ENCODE measurements at places on chromosomes 2 and 18.
A peak's percentile ranks its signal among the peaks of the same experiment; 100 is the strongest.

- H3K4me1 ChIP-seq, result peaks cover 20% of the 10 kb centered on the region
- H3K36me3 ChIP-seq, result peaks cover 6% of the 10 kb centered on the region
- no peak overlapping the region for H3K27ac ChIP-seq
- no peaks in the 10 kb centered on the region for H3K27me3 ChIP-seq
- H3K4me3 ChIP-seq, result no peak overlapping the region
Measured at GRCh38 chr18:79477711-79478483, 82.2 kb downstream of the NFATC1 start.

GRCh38 chr18:66271962-66272361 lies 331.9 kb downstream of the CDH19 start:
- DNase-seq, result no peak
- no peaks in the 10 kb centered on the region for H3K36me3 ChIP-seq
- no peaks in the 10 kb centered on the region for H3K27me3 ChIP-seq
- no peak overlapping the region for H3K4me3 ChIP-seq
- no peaks in the 10 kb centered on the region for H3K4me1 ChIP-seq
- H3K27ac ChIP-seq, result no peak overlapping the region

GRCh38 chr18:25434745-25435144 lies 82.8 kb upstream of the ZNF521 start:
- DNase-seq, result no peak
- H3K27ac ChIP-seq, result no peak overlapping the region
- H3K4me1 ChIP-seq, result no peaks in the 10 kb centered on the region
- no peak overlapping the region for H3K4me3 ChIP-seq

DNA sequence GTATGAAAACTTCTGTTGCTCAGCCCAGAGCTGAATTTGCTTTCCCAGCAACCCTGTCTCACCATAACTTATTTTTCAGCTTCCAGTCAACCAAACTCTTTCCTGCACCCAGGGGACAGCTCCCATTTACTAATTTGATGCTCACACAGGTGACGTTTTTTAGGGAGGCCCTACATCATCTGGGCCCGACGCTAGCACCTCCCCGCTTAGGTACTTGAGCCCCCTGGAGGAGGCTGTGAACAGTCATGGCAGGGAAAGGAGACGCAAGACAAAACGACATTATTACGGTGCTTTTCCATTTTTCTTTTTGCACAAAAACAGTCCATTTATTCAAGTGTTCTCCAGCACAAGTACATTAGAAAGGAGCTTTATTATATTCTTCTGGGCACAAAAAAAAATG lies 59.2 kb upstream of the POMC start:
- H3K27me3 ChIP-seq, result no peaks in the 10 kb centered on the region
- no peak for DNase-seq
- H3K27ac ChIP-seq, result no peak overlapping the region
- no peak overlapping the region for H3K4me3 ChIP-seq
- peaks cover 11% of the 10 kb centered on the region for H3K4me1 ChIP-seq

DNA sequence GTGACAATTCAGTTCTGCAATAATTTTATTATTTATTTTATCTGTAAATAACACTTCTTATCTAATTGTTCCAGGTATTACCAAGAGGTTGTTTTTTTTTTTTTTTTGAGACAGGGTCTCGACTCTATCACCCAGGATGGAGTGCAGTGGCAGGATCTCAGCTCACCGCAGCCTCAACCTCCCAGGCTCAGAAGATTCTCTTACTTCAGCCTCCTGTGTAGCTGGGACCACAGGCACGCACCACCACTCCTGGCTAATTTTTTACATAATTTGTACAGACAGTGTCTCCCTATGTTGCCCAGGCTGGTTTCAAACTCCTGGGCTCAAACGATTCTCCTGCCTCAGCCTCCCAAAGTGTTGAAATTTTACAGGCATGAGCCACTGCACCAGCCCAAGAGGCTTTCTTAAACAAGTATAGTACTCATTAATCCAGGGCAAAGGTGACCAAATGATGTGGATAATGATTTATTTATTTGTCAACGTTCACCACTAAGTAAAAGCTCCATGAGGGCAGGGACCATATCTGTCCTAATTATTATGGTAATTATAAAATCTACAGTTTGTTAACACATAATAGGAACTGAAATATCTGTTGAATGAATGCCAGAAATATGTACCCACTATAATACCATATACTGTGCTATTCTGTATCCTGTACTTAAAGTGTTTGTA lies 12.0 kb downstream of the STK17B start:
- peaks cover 90% of the 10 kb centered on the region for H3K4me1 ChIP-seq
- peaks cover 81% of the 10 kb centered on the region for H3K36me3 ChIP-seq
- H3K27ac ChIP-seq, result peak overlapping the region; percentile 99
